ENCODE measurements at places on chromosomes 3 and 15.
A peak's percentile ranks its signal among the peaks of the same experiment; 100 is the strongest.

GRCh38 chr15:78064544-78064943 is 13.0 kb downstream of the TBC1D2B start:
- no peak for DNase-seq

DNA sequence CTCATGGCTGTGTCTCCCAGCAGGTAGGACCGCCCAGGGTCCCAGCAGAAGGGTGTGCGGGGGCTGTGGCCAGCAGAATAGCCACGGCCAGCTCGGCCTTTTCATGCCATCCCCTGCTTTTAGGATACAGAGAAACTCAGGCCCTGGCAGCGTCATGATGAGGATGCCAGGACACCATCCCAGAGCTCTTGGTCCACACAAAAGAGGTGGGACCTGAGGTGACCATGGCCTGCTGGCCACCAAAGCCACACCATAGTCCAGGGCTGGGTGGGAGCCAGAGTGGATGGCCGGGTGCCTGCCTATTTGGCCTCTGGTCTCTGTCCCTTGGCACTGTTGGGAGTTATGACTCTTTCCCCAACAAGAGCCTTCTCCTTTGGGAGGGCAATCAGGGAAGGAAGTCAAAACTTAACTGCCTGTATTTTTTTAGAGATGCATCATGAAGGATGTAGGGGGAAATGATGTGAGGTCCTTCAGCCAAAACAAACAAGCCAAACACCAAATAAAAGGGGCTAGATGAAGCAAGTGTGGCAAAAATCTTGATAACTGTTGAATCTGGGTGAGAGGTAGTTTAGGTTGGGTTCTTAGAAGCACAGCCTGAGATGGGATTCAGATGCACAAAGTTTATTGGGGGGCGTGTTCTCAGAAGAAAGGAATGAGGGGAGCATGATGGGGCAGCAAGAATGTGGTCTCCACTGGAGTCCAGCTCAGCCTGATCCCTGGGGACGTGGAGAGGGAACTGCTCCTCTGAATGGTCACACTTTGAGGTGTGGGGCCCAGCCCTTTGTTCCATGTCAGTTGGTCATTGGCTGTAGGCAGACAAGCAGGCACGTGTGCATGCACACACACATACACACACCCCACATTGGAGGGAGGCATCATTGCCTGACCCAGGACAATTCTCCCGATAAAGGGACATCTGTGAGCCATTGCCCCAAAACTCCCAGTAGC is 33.2 kb downstream of the SMAD6 start:
- no peak for DNase-seq

- DNase-seq, result peak; percentile 56
Measured at GRCh38 chr3:30353711-30354467, 252.5 kb upstream of the TGFBR2 start.

DNA sequence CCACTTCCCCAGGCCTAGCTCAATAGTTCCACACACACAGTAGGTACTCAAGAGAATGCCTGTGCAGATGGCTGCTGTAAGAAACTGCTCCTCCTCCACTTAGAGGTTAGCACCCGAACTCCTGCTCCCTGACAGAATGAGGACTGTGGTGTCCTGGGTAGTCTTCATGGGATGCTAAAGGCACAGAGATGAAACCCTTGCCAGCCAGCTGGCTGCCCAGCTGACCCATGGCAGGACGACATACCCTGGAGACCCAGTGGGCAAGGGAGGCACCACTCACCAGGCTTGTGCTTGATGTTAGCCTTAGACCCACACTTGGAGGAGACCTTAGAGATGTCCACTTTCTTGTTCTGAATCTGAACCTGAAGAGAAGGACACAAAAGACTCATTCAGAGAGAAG is 54.2 kb downstream of the DHX30 start:
- DNase-seq, result no peak

DNA sequence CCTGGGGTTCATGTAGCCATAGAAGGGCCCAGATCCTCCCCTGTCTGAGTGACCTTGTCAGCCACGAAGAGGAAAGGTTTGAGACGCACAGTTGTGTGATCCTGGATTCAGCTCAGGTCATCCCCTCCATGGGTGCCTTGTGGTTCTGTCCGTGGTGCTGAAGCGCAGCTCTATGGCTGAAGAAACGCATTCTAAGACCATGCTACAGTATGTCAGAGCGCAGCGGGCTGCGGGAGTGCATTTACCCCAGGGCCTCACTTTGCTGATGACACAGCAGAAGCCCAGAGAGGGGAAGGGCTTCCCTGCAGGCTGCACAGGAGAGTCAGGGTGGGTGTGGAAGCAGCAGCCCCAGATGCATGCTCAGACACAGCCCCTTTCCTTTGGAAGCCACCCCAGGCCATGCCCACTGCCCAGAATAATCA is 68.8 kb upstream of the IQSEC1 start:
- DNase-seq, result no peak

DNA sequence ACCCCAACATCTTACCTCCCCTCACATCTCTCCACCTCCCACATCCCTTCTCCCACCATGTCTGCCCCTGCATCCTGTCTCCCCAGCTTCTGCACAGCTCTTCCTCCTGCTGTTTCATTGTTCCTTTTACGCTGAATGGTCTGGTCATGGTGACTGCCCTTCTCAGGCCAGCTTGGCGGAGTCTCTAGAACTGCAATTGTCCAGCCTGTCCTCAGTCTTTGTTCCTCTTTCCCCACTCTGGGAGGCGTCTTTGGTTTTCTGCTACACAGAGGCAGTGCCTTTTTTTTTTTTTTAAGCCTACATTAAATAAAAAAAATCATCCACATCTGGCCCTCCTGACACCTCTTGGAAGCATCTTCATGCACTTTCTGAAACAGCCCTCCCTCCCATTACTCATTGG is 49.1 kb upstream of the SEC22A start:
- no peak for DNase-seq

DNA sequence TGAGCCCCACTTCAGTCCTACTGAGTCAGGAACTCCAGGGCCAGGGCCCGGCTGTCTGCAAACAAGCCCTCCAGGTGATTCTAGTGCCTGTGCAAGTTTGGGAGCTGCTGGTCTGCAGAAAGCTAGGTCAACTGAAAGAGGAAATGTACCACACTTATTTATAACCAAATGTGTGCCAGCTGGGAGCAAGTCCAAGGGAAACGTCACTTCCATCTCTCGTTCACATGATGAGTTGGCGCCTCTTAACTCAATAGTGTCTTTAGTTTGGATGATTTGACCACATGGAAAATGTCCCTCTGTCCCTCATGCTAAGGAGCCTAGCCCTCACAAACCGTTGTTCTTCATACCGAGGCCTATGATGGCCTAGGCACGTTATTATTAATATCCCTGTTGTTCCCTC is 43.2 kb downstream of the GOLGA8S start:
- DNase-seq, result no peak

- DNase-seq, result no peak
Measured at GRCh38 chr15:92059036-92059970, 205.8 kb downstream of the SLCO3A1 start.

DNA sequence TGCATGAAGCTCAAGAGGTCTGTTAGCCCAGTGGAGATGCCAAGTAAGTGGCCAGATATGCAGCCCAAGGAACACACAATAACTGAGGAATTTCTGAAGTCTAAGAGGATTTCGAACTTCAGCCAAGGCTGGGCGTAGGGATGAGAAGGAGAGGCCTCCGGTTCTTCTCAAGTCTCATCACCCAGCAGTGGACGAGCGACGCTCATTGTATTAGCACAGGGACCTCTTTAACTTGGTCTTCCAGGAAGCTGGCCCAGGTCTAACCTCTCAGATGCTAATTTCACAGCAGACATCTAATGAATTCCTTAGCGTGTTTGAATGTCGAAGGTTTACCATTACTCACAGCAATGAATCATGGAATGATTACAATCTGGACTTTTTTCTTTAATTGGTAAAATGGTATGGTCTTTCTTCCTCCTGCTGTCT is 85.0 kb downstream of the HES1 start:
- DNase-seq, result no peak

DNA sequence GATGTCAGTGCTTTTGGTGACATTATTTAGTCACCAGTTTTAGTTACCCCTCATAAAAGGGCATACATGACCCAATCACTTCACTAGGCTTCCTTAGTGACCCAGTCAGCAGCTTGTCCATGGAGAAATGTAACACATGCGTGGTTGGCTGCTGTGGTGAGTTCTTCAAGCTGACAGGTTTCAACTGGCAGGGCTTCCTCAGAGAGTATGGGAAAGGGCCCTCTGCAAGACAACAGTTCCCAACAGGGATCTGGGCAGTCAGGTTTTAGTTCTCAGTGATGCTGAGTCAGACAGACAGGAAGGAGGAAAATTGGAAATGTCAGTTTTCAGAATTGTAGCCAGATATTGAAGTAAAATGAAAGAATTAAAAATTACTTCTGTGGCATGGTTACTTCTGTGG is 282.5 kb downstream of the TBL1XR1 start:
- no peak for DNase-seq

- DNase-seq, result no peak
Measured at GRCh38 chr15:42152921-42153698, 3.3 kb downstream of the PLA2G4F start.

GRCh38 chr3:151321526-151321925 is 4.9 kb upstream of the GPR87 start:
- no peak for DNase-seq

DNA sequence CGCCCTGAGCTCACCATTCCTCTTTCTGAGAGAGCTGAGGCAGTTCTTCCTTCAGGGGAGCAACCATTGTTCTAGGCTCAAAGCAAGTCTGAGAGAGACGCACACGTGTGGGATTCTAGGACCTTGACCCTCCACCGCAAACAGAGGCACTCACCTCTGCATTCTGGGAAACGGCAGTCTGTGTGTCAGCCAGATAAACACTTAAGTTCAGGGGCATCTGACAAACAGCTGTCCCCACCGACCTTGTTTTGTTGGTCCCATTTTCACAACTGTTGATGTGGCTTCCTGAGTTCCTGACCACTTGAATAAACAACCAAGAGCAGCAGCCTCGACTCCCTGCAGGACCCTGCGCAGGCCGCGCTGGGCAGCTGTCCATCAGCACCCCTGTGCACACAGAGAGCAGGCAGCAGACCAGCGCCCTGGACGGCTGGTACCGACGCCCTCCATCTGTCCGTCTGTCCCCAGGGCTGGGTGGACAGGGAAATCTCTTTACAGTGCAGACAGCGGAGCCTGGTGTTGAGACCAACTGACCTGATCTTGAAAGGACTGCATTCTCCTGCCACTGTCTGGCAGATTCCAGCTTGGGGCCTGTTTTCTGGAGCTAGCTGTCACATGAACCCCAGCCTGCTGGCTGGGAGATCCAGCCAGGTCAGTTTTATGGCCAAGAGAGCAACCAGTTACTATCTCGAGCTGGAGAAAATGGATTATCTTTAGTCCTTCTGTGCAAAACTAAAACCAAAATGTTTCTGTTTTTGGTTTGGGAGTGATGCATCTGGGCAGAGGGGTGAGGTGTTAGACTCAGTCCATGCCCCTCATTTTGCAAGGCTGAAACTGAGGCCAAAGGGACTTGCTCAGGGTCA is 64.2 kb downstream of the FAM43A start:
- DNase-seq, result no peak

DNA sequence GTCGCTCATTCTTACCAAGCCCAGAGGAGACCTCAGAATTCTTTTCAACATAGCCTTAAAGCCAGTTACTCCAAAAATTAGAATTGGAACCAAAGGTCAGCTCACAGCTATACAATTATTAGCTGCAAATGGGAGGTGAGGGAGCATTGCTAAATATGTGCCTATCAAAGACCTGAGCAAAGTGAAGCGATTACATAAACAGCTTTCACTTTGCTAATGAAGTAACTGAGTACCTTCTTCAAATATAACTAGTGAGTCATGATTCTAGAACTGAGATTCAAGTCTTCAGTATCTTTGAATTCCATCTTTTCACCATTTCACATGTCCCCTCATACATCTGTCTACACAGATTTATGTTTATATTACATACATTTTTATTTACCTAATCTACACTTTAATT is 122.6 kb downstream of the P2RY1 start:
- no peak for DNase-seq

- DNase-seq, result no peak
Measured at GRCh38 chr3:81936817-81937216, 175.4 kb upstream of the GBE1 start.

GRCh38 chr3:150059241-150059640 is 88.5 kb upstream of the PFN2 start:
- DNase-seq, result no peak

DNA sequence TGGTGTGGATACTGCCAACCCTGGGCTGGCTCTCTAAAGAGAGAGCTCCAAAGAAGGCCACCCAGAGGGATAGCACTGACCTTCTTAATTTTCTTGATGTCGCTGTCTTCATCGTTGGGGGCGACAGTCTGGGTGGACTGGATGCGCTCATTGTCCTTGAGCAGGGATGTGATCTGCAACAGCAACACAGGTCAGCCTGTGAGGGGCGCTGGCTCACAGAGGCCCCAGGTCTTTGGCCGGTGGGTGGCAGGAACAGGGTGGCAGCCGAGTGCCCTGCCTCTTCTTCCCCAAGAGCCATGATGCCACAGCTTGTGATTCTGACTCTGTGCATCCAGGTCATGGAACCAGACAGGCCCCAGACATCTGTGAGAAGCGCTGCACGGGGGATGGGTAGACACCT is 41.2 kb downstream of the RASGRF1 start:
- DNase-seq, result no peak

GRCh38 chr3:129428007-129428375 is 445 bp downstream of the EFCAB12 start:
- DNase-seq, result no peak

DNA sequence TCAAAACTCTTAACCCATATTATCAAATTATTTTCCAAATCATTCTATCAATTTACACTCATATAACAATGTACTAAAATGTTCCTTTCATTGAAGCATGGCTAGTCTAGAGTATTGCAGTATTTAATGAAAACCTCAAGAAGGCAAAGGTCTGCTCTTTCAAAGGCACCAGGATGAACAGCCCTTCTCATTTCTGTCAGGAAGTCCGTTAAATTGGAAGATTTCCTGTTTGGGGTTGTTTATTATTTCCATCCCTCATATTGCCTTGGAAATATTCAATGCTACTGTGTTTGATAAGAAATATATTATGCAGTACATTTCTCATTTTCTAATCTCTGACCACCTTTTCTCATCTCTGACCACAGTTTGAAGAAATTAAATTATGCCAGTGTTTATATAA is 25.1 kb downstream of the ACKR4 start:
- DNase-seq, result no peak

GRCh38 chr3:112894258-112894657 is 47.6 kb upstream of the CD200R1L start:
- DNase-seq, result no peak

DNA sequence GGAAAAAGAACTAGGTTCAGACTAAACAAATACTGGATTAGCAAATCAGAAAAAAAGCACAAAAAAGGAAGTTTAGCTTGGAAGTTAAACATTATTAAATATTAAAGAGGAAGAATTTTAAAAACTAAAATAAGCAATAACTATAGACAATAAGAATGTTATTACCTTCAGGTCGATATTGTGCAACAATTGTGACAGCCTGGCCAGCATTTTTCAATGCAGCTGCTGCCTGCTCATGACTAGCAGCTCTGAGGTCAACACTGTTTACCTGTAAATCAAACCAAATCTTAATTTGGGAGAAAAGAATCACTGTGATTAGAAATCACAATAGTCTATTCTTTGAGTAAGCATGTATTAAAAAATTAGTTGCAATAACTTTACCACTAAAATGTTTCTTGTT is 75.1 kb upstream of the MELTF start:
- no peak for DNase-seq

GRCh38 chr3:198051836-198052235 is 91.8 kb downstream of the LMLN start:
- DNase-seq, result no peak
